Esophagus muscularis mucosa (tissue), 4 donors: ENCODE measurements at places on chromosomes 11 and 22. TPM values are rescaled to one million over a fixed set of nuclear protein-coding genes. Genes with fewer than 3 reads are reported as not detected.

Gene HTR3A
- total RNA-seq: 0.63 TPM

Gene PIWIL4
- 3.2 TPM for total RNA-seq

Gene CDC45
- 1.1 TPM for total RNA-seq

Gene MPPED2
- total RNA-seq: 4.0 TPM

Gene APOL1
- 19.0 TPM for total RNA-seq

Gene SLC25A18
- total RNA-seq: 0.42 TPM

Gene ACAD8
- total RNA-seq: 18.3 TPM

Gene SYT12
- total RNA-seq: 0.13 TPM

Gene RAB38
- total RNA-seq: 0.83 TPM

Gene SYVN1
- total RNA-seq: 24.1 TPM

Gene APOBEC3H
- not detected for total RNA-seq

Gene CAVIN3
- total RNA-seq: 298 TPM

Gene ANO1
- total RNA-seq: 44.4 TPM

Gene MRGPRF
- 77.9 TPM for total RNA-seq

Gene H19
- total RNA-seq: 372 TPM
